SJCRH30 (cell line): ENCODE measurements at places on chromosomes 5 and 9. TPM values are rescaled to one million over a fixed set of nuclear protein-coding genes. Genes with fewer than 3 reads are reported as not detected.
A peak's percentile ranks its signal among the peaks of the same experiment; 100 is the strongest.

Gene CTXN3
- not detected in 2 replicates for total RNA-seq

Gene PROB1
- total RNA-seq: 0.38 and 0.59 TPM in 2 replicates

Gene IRX2
- total RNA-seq: 6.1 and 6.4 TPM in 2 replicates

Gene RASGEF1C
- not detected in 2 replicates for total RNA-seq

Gene GFI1B
- total RNA-seq: 0.13 and 0.53 TPM in 2 replicates

Gene KCNV2
- total RNA-seq: not detected in 2 replicates

GRCh38 chr9:2771087-2771486, 53.8 kb downstream of the KCNV2 start:
- DNase-seq: no peak
- peaks cover 45% of the 10 kb centered on the region for H3K36me3 ChIP-seq
- no peak overlapping the region for H3K4me3 ChIP-seq
- no peaks in the 10 kb centered on the region for H3K4me1 ChIP-seq
- H3K27me3 ChIP-seq: no peaks in the 10 kb centered on the region

DNA sequence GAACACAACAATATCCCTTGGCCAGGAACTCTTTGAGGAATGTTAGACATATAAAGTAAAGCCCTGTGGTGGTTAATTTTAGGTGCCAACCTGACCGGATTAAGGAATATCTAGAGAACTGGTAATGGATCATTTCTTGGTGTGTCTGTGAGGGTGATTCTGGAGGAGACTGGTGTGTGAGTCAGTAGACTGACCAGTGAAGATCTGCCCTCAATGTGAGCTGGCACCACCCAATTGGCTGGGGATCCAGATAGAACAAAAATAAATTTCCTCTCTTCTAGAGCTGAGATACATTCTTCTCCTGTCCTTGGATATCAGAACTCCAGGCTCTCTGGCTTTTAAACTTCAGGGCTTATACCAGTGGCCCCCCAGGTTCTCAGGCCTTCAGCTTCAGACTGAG, 56.2 kb upstream of the TNPO1 start:
- no peak for DNase-seq
- no peak overlapping the region for H3K4me3 ChIP-seq
- no peaks in the 10 kb centered on the region for H3K27me3 ChIP-seq
- no peaks in the 10 kb centered on the region for H3K36me3 ChIP-seq
- no peak overlapping the region for H3K27ac ChIP-seq

DNA sequence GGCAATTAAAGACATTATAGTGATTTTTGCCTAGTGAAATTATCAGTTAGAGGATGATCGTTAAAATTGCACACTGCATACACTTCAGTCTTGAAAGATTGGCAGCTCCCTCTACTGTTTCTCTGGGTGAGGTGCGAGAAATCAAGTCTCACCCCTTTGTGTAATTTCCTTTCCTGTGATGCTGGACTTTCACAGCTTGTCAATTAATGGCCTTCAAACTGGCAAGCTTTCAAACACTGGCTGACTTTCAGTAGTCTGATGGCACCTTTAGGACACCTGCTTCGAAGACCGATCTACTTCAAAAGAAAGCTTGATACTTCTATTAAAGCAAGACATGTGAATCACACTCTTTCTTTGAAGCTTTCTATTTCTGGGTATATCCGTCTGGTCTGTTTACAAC, 706.7 kb upstream of the PTPRD start:
- H3K36me3 ChIP-seq: no peaks in the 10 kb centered on the region
- H3K27ac ChIP-seq: no peak overlapping the region
- H3K4me3 ChIP-seq: no peak overlapping the region
- H3K4me1 ChIP-seq: no peaks in the 10 kb centered on the region
- peak; percentile 43 for DNase-seq

GRCh38 chr9:37582548-37583157, 6.5 kb upstream of the FBXO10 start:
- no peak overlapping the region for H3K4me3 ChIP-seq
- DNase-seq: no peak
- H3K27me3 ChIP-seq: no peaks in the 10 kb centered on the region
- H3K4me1 ChIP-seq: no peaks in the 10 kb centered on the region
- H3K36me3 ChIP-seq: peaks cover 58% of the 10 kb centered on the region

DNA sequence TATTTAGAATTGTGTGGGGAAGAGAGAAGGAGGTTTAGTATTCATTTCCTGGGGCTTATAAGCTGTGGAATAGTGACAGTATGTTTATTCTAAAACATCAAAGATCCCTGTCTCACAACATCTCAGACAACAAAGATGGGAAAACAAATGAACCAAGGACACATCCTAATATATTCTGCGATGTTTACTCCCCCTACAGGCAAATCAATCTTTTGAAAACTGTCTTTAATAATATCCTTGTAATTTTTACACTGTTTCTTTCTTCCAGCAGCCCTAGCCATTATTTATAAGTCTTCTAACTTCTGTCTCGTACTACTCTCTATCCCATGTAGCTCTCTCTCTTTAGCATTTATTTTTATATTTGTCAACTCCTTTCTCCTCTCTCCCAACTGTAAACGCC, 33.5 kb upstream of the TMEM252 start:
- peaks cover 11% of the 10 kb centered on the region for H3K4me1 ChIP-seq
- no peak overlapping the region for H3K27ac ChIP-seq
- no peaks in the 10 kb centered on the region for H3K36me3 ChIP-seq
- no peak for DNase-seq

DNA sequence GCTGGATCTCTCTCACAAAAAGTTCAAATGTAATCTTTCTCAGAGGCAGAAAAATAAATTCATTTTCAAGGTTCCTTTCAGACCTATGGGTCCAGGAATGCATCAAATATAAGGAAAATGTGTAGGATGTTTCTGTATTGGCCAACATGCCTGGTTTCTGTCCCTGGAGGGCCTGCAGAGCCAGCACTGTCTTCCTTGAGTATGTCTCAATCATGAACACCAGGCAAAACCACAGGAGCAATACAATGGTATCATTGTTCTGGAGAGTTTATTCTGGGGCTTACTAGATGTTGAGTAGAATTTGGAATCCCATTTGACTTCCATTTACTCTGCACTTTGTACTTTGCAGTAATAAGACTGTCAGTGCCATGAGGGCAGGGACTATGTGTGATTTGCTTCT, 23.5 kb downstream of the INSYN2B start:
- no peaks in the 10 kb centered on the region for H3K27me3 ChIP-seq
- no peaks in the 10 kb centered on the region for H3K4me1 ChIP-seq
- no peak overlapping the region for H3K4me3 ChIP-seq
- no peak for DNase-seq

DNA sequence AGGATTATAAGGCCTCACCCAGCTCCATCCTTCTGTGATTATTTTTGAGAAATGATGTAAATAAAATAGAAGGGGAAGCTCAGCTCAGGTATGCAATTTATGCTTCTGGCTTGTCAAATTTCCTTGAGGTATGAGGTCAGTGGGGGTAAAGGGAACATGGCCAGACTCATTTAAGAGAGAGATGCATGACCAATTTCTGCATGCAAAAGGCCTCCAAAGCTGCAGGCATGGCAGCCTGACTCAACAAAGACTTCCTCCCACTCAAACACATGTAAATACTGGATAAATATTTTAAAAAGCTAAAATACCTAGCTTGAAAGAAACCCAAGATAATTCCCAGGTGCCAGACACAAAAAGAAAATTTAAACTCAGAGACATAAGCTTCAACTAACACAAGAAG, 101.4 kb upstream of the SLC1A3 start:
- DNase-seq: no peak
- H3K27ac ChIP-seq: no peak overlapping the region
- no peaks in the 10 kb centered on the region for H3K27me3 ChIP-seq
- H3K4me3 ChIP-seq: no peak overlapping the region

DNA sequence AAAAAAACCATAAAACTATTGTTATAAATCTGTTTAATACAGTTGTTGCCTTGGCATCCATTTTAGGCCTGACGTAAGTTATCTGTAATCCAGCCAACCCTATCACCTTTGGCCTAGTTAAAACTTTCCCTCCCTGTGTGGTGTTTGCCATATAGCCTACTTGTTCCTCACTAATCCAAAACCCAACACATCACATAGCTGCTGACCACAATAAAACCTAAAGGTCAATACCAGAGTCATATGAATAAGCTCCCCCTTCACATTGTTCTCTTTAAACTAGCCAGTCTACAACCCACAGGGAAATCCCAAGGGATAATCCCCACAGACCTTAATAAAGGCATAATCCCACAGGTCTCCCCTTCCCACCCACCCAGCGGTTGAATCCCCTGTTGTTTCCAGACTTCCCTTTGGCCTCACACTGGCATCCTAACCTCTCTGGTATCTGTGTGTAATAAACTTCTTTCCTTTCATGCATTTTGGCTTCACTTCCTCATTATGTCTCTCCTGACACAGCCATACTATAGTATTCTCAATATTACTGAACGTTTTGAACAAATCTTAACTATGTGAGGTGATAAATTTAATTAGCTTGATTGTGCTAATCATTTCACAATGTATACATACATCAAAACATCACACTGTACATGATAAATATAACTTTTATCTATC, 50.8 kb downstream of the DTWD2 start:
- no peak overlapping the region for H3K27ac ChIP-seq
- H3K4me3 ChIP-seq: no peak overlapping the region
- peak; percentile 90 for DNase-seq
- no peaks in the 10 kb centered on the region for H3K36me3 ChIP-seq
- no peaks in the 10 kb centered on the region for H3K27me3 ChIP-seq
- peaks cover 5% of the 10 kb centered on the region; the same call in 1 of the 2 replicates for H3K4me1 ChIP-seq

- no peak overlapping the region for H3K27ac ChIP-seq
- H3K27me3 ChIP-seq: no peaks in the 10 kb centered on the region
- H3K4me1 ChIP-seq: peaks cover 51% of the 10 kb centered on the region
- no peak for DNase-seq
- peaks cover 6% of the 10 kb centered on the region; the same call in 1 of the 2 replicates for H3K36me3 ChIP-seq
These were observed 285.6 kb downstream of the ARHGAP26 start for GRCh38 chr5:143055596-143056338.
